ENCODE measurements at places on chromosomes 12 and 14. TPM values are rescaled to one million over a fixed set of nuclear protein-coding genes. Genes with fewer than 3 reads are reported as not detected.
A peak's percentile ranks its signal among the peaks of the same experiment; 100 is the strongest.

Gene RASSF8
- 33.7 TPM for total RNA-seq

Gene RNASE1
- 294 TPM for total RNA-seq

Gene KLRF1
- total RNA-seq, result not detected

Gene NEUROD4
- not detected for total RNA-seq

Gene ARMH4
- total RNA-seq, result 7.3 TPM

DNA sequence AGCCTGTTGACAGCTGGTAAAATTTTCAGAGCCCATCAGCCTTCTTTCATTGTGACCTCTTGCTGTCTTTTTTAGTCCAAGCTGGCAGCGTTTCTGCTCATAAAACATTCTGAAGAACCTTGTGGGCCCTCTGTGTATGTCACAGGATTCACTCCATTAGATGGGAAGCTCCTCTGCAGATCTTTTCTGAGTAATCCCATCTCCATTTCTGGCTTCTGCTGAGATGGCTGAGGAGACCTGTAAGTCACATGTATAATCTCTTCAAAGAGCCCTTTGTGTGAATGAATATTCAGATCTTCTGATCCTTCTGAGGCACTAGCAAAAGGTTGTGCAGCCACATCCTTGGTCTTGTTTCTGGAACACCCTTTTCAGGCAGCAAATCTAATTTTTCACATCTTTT lies 2.8 kb downstream of the RXYLT1 start:
- DNase-seq, result no peak

DNA sequence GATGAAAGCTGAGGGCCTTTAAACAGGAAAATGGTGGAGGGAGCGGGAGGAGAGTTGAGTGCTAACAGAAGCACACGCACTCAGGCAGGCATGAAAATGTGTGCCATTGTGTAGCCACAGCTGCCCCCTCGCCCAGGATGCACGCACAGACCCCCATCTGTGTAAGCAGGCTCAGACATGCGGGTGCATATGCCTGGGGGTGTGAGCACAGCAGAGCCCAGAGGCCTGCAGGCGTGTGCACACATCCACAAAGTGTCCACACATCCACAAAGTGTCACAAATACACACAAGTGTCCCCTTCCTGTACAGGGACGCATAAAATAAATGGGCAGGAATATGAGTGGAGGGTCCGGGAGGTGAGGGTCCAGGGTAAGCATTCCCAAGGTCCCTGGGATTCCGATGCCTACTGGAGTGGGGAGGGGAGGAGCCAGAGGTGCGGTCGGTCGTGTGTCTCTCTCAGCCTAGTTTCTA lies 805 bp upstream of the KRT7 start:
- no peak for DNase-seq

DNA sequence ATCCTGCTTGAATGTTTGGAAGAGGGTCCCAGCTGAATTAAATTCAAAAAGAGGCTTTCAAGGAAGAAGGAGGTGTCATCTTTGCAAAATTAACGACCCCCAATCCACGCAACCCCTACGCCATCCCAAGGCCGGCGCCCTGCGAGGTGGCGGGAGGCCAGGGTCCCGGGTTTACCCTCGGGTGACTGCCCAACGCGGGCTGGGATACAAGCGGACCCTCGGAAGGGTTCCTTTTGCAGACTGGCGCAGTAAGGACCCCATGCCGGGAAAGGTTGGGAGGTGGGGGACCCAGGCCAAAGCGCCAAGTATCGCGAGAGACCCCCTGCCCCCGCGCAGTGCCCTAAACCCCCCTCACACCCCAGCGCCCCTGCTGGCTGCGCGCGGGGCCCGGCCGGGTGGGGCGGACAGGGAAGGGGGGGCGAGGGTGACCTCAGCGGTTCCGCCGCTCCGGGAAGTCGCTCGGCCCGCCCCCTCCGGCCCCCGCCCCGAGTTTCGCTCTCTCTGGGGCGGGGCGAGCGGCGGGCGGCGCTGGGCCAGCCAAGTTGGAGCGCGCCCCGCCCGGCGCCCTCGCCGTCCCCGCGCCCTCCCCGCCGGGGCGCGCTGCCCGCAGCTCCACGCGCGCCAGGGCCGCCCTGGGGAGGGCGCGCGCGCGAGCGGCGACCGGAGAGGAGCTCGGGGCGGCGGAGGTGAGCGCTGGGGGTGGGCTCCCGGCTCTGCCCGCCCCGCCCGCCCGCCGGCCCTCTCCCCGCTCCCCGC lies 708 bp upstream of the ZBTB42 start:
- DNase-seq, result peak; percentile 91

- no peak for DNase-seq
Measured at GRCh38 chr12:944211-944610, 5.3 kb downstream of the RAD52 start.

- no peak for DNase-seq
Measured at GRCh38 chr12:122887819-122888212, 8.1 kb downstream of the VPS37B start.

- DNase-seq, result no peak
Measured at GRCh38 chr12:46664761-46665287, 161.0 kb downstream of the SLC38A4 start.

DNA sequence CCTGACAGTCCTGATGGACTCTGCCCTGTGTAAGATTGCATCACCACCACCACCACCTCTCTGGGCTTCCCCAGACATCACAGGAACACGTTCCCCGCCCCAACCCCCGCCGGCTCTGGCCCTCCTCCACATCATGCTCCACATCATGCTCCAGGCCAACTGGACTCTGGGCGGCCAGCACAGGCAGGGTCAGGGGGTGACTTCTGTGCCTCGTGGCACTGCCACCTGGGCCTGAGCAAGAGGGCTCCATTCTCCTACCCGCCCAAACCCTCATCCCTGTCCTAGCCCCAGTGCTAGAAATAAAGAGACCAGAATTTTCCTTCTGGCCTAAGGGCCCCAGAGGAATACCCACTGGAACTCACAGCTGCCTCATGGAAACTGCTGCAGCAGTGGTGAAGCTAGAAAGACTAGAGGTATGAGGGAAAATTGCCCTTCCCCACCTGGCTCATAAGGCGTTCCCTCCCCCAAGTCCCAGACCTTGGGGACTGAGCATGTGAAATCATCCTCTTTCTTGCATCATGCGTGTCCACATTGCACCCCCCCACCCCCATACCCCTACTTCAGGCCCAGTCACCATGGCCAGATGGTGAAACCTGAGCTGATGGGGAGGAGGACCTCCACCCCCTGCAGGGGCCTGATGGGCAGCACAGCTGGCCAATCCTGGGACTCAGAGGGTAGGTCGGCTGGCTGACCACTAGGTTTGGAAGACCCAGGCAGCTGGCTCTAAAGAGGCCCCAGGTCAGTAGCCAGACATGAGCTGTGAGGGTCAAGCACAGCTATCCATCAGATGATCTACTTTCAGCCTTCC lies at the start of gene INHBE:
INHBE (plus strand) TSS at position 742 of the 808 bp plus-strand sequence. CDS start 230 bp downstream, outside the sequence.
- no peak for DNase-seq

- DNase-seq, result no peak
Measured at GRCh38 chr12:84696908-84697540, 215.6 kb downstream of the SLC6A15 start.

- DNase-seq, result no peak
Measured at GRCh38 chr14:98170575-98170974, 1101.4 kb downstream of the BCL11B start.

DNA sequence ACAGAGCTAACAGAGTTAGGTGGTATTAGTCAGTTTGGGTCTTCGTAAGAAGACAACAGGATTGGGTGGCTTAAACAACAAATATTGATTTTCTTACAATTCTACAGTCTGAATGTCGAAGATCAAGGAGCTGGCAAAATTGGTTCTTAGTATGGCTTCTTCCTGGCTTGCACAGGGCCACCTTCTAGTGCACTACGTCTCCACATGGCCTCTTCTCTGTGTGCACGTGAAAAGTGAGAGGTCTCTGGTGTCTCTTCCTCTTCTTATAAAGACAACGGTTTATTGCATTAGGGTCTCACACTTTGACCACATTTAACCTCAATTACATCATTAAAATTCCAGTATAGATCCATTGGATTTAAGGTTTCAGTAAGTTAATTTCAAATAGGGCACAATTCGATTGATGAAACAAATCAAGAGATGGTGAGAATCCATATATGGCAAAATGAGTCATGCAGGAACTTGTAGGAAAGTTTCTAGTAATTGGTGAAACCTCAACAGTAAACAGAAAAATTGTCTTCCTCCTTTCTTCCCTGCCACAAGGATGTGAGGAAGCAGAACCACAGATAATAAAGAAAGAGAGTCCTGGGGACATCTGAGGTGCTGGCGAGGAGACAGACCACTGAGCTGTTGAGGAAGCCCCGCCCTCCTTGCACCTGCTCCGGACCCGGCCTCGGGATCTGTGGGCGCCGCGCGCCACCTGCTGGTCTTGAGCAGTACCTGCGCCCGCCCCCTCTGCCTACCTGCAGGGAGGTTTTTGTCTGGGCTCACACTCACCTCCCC lies 846.7 kb downstream of the TMEM121 start:
- peak; percentile 21 for DNase-seq

DNA sequence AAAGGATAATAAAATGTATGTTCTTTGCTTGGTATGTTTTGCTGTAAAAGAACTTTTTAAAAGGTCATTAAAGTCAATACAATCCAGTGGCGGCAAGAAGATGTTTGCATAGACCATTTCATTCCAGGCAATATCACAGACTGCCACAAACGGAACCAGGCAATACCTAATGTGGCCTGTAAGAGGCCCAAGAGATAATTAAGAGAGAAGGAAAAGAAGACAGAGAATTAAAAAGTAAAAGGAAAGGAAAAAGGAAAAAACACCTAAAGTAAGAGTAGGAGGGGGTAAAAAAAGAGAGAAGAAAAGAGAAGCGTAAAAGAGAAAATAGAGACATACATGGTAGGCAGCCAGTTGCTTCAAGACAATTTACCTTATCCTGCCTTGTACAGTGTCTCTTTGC lies 6.8 kb upstream of the ARHGAP5 start:
- DNase-seq, result no peak

GRCh38 chr12:52662093-52662917 lies 10.3 kb upstream of the KRT2 start:
- no peak for DNase-seq

DNA sequence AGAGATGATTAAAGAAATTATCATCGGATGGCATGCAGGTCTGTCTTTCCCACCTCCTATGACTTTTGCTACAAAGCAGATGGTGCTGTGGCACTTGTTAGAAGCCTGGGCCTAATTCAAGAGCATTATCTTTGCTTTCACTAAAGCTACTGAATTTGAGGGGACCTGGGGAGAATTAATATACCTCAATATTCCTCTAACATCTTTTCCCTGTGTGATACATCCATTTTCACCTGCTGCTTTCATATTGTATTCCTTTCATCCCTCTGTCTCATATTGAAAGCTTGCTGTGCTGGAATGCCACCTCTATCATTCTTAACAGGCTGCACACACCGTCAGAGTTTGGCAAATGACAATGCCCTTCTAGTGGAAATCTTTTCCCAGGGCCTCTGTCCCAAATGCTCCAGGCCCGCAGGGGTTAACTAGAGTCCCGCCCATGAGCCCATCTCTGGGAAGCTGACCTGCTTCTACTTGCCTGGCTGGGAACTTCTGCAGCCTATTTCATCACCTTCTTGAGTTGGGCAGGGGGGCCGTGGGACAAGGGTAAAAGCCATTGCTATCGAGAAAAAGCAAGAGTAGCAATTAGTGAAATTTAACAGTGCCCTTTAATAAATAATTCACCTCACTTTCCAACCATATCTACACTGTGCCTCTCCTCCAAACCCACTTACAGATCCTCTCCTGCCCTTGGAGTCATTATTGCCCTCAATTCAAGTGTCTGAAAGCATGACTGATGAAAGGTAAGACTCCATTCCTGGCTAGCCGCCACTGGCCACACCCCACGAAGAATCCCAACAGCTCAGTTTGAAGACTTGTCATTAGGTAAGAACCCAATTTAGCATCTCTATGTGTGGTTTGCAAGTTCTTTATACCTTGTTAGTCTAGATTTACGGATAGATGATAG lies 126.7 kb upstream of the BTG1 start:
- DNase-seq, result no peak

- DNase-seq, result no peak
Measured at GRCh38 chr14:23481362-23481970, 12.0 kb downstream of the NGDN start.

DNA sequence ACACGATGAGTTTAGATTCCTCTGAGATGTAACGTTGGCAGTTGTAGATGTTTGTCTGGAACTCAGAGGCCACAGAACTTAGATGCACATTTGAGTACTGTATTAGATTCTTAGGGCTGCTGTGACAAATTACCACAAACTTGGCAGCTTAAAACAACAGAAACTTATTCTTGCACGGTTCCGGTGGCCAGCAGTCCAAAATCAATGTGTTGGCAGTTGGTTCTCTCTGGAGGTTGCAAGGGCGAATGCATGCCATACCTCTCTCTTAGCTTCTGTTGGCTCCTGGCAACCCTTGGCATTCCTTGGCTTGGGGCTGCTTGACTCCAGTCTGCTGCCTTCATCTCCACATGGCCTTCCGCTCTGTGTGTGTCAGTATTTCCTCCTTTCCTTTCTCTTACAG lies 118.9 kb downstream of the C12orf75 start:
- DNase-seq, result no peak

DNA sequence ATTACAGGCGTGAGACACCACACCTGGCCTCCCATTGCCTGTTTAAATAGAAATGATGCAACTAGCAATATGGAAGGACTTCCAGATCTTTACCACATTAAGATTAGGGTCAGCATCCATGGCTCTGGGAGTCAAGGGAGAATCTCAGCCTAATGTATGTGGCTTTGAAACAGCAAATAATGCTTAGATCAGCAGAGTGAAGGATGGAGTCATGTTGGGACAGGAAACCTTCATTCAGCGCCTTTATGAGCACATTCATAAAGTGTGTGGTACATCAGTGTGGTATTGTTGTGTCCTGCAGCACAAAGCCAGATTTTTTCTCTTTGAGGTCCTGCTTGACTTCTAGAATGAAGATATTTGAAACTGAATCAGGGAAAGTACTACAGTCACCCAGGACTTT lies 15.3 kb upstream of the SPSB2 start:
- DNase-seq, result no peak

Measured in left ventricle myocardium inferior (tissue), 1 donor.